Skeletal muscle cell (primary cell): ENCODE measurements at places on chromosomes 12 and 14.

GRCh38 chr14:103014466-103015228 lies 42.7 kb downstream of the CDC42BPB start:
- no peak for DNase-seq

GRCh38 chr12:123659996-123660727 lies 10.8 kb upstream of the TCTN2 start:
- DNase-seq = peak; percentile 65

GRCh38 chr14:46250113-46250703 lies 401.4 kb downstream of the RPL10L start:
- DNase-seq = no peak

DNA sequence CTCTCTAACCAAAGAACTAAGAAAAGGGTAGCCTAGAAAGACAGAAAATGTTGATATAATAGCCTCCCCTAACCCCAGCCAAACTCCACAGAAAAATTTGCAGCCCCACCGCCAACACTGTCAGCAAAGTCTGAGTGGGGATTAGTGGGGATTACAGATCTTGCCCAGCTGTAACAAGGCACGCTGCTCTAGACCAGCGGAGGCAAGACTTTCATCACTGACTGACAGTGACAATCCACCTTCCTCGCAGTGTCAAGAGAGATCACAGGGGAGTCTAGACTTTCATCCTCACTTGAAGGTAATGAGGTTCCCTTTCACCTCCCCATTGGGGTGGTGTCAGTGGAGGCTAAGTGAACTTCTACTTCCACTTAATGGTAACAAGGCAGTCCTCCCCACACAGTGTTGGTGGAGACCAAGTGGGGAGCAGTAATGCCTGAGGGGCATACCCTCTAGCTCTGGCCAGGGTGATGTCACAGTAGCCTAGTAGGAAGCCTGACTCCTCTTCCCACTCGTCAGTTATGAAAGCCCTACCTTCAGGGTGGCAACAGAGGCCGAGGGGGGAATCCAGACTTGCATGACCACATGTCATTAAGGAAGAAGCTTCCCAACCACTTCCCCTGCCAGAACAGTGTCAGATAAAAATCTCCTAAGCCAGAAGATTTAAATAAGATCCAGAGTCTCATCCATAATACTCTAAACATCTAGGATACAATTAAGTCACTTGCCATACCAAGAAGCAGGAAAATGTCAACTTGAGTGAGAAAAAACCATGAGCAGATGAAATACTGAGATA lies 91.7 kb upstream of the RASSF8 start:
- no peak for DNase-seq

GRCh38 chr12:129152351-129153104 lies 299.2 kb downstream of the GLT1D1 start:
- DNase-seq = no peak

GRCh38 chr12:110908377-110909152 lies 11.8 kb downstream of the MYL2 start:
- no peak for DNase-seq

DNA sequence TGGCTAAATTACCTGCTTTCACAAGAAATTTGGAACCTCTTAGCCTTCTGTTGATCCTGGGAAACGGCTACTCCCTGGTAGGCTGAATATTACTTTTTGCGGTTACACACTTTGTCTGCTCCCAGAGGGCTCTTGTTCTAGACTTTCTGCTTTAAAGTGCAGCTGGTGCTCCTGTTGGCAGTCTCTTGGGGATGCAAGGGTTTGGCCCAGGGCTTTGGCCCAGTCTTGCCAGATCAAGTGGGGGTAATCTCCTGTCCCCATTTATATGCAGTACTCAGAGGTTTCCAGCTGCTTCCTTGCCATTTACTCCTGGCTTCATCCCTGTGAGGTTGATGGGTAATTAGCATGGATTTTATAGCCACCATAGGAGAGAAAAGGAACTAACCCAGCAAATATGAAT lies 558.2 kb upstream of the MIS18BP1 start:
- no peak for DNase-seq

DNA sequence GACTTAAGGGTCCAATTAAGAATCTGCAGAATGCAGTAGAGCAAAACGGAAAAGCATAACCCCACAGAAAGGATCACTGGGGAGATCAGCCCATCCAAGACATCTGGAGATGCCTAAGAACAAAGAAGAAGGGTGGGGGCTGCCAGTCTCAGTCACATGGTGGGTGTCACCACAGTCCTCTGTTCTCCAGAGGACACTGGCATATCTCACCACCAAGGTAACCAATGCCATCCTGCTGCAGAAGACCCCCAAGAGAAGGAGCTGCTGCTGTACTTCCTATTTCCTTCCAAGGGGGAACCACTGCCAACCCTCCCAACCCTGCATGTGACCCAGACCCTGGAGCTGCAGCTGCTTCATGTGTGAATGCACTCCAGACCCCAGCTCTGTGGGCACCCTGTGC lies 91.2 kb downstream of the PTGER2 start:
- no peak for DNase-seq

DNA sequence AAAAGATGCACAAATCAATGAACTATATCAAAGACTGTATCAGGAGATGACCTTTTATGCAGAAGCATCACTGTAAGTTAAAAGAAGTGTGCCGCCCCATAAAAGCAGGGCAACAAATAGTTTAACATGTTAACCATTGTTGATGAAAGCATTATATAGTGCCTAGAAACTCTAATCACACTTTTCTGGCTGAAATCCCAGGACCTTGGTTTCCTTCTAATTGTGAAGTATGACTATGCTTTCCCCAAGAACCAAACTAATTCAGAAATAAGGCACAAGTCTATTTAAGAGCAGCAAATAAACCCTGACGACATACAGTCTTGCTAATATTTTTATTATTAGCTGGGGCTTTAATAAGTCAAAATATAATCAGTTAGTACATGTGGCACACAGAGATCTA lies 21.7 kb downstream of the RACGAP1 start:
- DNase-seq = no peak

DNA sequence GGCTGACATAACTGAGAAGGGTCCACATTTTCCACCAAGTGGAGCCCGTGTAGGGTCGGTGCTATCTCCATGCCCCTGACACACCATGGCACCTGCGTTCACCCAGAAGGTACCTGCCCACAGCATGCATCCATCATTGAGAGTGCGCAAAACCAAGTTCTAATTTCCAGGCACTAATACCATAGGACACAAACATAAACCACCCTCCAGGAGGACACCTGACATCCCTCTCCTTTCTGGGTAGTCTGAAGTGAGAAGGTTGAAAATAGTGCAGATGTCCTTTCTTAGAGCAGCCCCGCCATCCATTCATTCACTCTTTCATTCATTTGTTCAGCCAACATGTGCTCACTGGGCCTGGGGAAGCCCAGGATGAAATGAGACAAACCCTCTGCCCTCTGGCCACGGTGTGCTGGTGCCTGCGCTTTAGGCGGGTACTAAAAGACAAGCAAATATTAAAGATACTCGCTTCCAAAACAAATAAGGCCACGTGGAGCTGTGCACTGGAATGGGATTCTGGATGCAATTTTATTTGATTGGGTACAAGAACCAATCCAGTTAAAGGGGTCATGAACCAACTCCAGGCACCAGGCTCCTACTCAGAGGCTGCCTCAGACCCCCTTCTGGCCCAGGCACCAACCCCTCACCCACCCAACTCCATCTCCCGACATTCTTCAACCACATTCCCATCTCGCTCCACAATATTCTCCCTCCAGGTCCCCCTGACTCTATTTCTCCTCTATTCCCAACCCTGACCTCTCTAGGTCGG lies 1.2 kb downstream of the TTC7B start:
- no peak for DNase-seq

DNA sequence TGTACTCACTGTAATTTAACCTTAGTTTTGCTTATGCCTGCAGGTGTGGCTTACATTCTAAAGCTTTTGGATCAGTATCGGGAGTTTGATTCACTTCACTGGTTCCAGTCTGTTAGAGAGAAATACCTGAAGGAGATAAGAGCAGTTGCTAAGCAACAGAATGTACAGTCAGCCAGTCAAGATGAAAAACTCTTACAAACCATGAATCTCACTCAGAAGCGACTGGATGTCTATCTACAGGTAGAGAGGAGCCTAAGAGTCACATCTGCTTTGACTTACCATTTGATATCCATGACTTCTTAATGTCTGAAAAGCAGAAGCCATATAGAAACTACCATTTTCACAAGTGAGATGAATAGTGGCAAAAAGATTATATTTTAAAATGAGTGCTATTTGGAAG lies 56.5 kb downstream of the WASHC4 start:
- no peak for DNase-seq

GRCh38 chr14:22715186-22715812 lies 51.2 kb upstream of the OXA1L start:
- no peak for DNase-seq

DNA sequence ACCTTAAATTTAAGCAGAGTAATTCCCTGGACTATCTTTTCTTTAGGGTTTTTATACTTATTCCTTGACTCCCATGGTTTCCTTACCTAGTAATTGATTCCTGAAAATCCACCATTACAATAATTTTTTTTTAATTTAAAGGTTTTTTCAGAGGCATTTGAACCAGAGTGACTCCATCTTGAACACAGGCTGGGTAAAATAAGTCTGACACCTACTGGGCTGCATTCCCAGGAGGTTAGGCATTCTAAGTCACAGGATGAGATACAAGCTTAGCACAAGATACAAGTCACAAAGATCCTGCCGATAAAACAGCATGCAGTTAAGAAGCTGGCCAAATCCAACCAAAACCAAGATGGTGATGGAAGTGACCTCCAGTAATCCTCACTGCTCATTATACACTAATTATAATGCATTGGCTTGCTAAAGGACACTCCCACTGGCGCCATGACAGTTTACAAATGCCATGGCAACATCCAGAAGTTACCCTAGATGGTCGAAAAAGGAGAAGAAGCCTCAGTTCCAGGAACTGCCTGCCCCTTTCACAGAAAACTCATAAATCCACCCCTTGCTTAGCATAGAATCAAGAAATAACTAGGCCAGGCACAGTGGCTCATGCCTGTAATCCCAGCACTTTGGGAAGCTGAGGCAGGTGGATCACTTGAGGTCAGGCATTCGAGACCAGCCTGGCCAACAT lies 53.6 kb downstream of the SLC25A21 start:
- no peak for DNase-seq

GRCh38 chr14:74886001-74886400 lies 4.3 kb downstream of the DLST start:
- peak; percentile 90 for DNase-seq

GRCh38 chr12:45327823-45328383 lies 112.0 kb downstream of the ANO6 start:
- DNase-seq = no peak

DNA sequence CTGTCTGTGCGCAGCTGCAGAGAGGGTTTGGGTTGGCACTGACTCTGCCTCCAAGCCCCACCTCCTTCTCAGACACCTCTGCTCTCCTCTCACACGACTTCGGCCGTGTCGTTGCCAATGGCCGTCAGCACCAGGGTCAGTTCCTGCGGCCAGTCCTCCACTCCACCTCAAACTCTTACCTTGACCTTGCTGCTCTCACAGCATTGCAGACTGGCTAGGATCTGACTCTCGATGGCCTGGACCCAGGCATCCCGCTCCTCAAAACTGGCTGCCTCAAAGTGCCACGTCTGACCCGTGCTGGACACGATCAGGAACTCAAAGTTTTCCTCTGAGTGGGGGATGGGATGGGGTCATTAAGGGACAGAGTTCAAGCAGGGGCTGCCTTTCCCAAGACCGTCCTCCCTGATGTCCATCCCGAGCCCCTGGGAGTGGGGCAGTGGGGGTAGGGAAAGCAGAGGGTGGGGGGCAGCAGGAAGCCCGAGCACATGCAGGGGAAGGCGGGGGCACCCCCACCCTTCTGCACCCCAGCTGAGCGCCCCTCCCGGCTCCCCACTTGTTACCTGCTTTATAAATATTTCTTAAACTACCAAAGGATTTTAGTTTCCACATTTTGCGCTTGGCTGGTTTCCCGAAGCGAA lies 10.7 kb downstream of the AGAP2 start:
- no peak for DNase-seq

DNA sequence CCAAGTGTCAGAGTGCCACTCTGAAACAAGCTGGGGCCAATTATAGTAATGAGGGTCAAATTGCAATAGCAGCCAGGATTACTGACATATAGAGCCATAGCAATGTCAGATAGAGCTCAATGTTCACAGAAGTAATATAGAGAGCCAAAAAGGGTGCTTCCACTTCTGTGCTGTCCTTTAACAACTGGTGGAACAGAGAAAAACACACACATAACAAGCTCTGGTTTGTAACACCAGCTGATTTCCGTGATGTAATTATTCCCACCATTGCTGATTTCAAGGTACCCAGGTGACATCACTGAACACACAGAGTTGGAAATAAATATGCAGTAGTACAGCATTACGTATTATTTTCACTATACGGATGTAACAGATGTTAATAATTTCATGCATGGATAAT lies 3.0 kb upstream of the CLEC2B start:
- DNase-seq = no peak

- DNase-seq = peak; percentile 82
These were observed 40.7 kb downstream of the LRRIQ1 start for GRCh38 chr12:85076688-85077430.

- DNase-seq = peak; percentile 93
These were observed 47.2 kb upstream of the CTDSP2 start for GRCh38 chr12:57893431-57894353.

GRCh38 chr12:118706437-118706836 lies 274.9 kb upstream of the SRRM4 start:
- DNase-seq = no peak

GRCh38 chr12:52268212-52268611 lies 6.2 kb upstream of the KRT86 start:
- no peak for DNase-seq

DNA sequence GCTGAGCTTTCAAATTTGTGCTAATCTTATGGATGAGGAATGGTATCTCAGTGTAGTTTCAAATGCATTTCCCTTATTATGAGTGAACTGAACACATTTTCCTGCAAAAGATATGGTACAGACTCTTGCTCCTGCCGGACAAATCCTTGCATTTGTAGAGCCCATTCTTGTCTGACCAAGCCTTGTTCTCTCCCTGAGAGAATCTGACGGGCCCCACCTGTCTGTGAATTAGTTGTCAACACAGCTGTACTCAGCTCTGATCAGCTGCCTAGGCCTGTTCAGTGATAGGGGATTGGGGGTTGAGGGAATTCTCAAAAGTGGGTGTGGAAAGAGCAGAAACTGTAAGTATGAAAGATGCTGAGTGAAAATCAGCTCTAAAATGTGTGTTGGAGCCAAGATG lies 42.8 kb upstream of the SCN8A start:
- no peak for DNase-seq

- no peak for DNase-seq
These were observed at the start of gene NUAK1 for GRCh38 chr12:106138633-106139421. Gene NUAK1 (minus strand): TSS chr12:106138954. CDS start chr12:106138653, 301 bp downstream.

- no peak for DNase-seq
These were observed 37.9 kb downstream of the CYP46A1 start for GRCh38 chr14:99721792-99722516.

DNA sequence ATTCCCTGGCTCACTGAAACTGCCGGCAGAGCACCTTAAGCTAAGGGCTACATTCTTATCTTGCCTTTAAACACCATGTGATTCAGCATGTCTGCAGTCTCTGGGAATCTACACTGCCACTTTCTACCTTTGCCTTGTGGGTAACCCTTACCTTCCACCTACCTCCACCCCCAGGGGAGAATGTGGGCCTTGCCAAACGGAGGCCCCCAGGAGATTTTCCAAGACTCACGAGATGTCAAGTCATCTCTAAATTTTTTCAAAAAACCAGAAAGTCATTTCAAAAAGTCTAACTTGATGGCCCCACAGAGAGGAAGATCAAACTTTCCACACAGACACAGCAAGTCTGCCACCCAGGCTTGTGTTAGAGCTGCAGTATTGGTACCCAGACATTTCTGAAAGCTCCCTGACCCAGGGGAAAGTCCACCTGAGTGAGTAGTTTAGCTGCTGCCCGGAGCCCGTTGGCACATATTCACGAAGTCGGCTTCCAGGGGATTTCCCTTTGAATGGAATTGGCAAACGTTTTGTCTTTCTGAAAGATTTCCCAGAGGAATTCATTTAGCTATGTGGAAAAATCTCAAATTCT lies 4.7 kb upstream of the PSMA6 start:
- DNase-seq = peak; percentile 8
